ENCODE measurements at places on chromosomes 5 and 9.
A peak's percentile ranks its signal among the peaks of the same experiment; 100 is the strongest.

DNA sequence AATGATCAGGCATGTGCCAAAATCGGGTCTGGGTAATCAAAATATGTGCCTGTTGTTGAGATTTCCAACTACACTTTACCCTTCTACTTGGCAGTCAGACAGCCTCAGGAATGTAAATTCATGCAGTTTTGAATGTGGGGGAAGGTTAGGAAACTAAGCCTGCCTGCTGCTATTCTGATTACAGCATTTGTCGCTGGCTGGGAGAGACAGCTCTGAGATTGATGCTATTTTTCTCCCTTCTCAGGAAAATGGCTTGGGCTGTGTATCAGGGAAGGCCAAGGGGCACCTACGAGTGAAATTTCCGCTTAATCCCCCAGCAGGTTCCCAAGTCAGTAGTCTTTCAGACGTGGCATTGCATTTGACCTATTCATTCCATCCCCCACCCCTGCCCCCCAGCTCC is 3.6 kb upstream of the RGS7BP start:
- no peak for DNase-seq

GRCh38 chr9:32248189-32248712 is 136.2 kb upstream of the ACO1 start:
- DNase-seq, result no peak

DNA sequence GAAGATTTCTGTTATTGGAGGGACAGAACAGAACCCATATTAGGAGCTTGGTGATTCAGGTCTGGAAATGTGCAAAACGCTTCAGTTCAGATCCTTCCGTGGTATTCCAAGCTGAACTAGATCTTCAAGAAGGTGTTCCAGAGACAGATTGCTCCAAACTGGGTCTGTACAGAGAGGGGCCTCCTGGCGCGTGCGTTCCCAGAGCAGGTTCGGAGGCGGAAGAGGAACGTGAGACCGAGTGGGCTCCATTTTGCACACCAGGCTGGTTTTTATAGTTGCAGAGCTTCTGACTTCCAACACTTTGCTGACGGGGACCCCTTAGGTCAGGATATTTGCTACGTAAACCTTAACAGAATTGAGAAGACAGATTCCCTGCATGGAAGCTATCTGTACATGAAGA is 16.7 kb upstream of the RPL26L1 start:
- DNase-seq, result no peak

DNA sequence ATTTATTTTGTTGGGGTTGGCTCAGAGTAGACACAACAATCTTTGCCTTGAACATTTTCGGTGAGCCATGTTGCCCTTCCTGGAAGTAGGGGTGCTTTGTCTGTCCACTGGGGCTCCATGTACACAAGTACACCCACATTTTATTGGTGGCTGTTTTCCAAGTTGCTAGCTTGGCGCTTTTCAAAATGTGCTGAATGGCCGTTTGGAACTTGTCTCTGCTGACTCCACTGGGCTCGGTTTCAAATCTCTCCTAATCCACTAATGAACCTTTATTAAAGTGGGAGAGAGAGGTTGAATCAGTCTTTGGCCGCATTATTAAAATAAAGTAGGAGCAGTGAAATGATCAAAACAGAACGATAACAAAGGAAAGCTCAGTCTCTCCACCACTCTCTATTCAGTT is 64.6 kb upstream of the TAF11L2 start:
- DNase-seq, result no peak

DNA sequence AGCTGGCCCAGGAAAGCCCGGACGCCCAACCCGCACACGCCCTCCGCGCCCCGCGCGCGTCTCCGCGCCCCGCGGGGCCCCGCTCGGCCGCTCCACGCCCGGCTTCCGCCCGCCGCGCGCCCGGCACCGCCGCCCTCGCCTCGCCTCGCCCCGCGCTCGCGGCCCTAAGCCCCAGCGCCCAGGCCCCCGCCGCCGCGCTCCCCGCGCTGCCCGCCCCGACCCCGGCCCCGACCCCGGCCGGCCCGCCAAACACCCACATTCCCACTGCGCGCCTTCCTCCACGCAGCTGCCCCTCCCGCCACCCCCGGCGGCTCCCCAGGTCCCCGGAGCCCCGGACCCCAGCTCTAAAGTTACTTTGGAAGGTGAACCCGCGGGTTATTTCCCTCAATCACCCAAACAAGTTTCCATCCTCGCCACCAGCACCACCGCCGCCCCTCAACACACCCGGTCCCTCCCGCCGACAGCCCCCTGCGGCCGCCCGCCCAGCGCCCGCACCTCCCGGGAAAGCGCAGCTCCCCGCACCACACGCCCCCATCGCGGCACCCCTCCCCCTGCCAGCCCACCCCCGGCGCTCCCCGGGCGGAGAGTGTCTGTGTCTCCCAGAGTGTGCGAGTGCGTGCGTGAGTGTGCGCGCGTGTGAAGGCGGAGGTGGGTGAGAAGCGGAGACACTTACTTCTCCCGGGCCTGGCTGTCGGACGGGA is 439 bp downstream of the SSBP2 start:
- DNase-seq, result no peak

DNA sequence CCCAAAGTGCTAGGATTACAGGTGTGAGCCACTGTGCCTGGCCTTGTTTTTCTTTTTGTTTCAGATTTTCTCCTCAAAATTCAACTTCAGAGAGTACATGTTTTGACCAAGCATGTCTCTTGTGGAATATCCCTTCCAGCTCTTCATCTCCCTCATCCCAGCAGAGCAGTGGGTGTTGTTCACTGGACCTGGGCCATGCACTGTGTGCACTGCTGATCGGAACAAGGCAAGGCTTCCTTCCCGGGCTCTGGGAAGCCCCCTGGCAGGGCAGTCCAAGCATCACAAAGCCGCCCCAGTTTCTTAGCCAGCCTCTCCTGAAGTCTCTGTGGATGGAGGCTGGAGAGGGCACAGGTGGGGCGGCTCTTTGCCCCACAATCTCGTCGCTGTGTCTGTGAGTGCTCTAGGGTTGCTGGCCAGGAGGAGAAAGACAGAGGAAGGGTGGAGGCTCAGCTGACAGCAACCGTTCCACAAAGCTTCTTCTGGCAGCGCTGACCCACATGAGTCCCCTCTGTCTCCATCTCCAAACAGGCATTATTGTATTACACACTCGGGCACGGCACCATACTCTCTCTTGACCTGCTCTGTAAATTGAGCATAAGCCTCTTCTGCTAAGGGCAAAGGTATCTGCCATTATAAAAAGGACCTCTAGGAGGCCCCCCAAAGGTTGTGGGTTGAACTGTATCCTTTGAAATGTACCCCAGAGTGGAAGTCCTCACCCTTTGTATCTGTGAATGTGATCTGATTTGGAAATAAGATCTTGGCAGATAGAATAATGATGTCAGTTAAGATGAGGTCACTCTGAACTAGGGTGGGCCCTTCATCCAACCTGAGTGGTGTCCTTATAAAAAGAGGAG is 89.6 kb downstream of the TARS1 start:
- no peak for DNase-seq

GRCh38 chr5:140025736-140026135 is 17.4 kb downstream of the NRG2 start:
- no peak for DNase-seq

DNA sequence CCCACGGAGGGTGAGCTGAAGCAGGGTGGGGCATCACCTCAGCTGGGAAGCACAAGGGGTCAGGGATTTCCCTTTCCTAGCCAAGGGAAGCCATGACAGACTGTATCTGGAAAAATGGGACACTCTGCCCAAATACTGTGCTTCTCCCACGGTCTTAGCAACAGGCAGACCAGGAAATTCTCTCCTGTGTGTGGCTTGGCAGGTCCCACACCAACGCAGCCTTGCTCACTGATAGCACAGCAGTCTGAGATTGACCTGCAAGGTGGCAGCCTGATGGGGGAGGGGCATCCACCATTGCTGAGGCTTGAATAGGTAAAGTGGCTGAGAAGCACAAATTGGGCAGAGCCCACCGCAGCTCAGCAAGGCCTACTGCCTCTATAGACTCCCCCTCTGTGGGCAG is 23.2 kb downstream of the RAB3C start:
- DNase-seq, result no peak

DNA sequence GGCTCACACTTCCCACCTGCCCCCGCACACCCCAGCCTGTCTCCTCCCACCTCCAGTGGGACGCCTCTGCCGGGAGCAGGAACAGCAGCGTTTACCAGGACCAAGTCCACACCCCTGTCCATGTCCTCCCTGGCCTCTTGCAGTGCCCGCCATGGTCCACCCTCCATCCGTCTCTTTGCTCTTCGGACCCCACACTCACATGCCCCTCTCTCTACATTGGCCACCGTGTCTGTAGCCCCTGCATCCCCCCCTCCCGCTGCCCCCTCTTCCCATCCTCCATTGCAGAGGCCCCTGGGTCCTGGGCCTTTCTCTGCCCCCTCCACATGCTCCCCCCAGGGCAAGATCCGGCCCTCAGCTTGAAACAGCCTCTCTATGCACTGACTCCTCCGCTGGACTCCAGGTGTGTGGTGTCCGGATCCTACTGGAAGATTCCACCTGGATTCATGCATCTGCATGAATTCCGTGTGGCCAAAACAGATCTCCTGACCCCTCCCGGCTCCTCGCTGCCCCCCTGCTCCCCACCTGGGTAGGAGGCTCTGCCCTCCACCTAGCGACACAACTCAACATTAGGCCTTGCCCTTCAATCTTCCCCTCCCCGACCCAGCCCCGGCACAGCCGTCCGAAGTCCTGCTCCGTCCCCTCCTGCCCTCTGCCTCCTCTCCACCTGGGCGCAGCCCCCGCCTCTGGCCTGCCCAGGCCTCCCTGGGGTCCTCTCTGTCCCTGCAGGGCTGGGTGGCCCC is 168.5 kb downstream of the OLFM1 start:
- no peak for DNase-seq

GRCh38 chr9:134053401-134053871 is 14.4 kb downstream of the BRD3 start:
- no peak for DNase-seq

DNA sequence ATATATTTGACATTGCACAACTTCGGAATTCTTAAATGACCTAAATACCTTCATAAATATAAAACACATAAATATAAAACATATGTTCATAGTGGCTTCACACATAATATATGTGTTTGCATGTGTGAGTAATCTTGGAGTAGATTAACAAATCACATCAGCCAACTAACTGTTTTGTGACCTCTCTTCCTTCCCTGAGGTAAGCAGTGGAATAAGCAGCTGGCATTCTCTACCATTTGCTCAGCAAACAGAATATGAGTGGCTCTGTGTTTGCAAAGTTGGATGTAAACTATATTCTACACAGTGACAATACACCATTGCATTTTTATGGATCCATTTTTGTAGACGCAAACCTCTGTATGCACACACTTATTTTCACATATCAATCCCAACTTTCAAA is 189.9 kb downstream of the ACER2 start:
- DNase-seq, result no peak

DNA sequence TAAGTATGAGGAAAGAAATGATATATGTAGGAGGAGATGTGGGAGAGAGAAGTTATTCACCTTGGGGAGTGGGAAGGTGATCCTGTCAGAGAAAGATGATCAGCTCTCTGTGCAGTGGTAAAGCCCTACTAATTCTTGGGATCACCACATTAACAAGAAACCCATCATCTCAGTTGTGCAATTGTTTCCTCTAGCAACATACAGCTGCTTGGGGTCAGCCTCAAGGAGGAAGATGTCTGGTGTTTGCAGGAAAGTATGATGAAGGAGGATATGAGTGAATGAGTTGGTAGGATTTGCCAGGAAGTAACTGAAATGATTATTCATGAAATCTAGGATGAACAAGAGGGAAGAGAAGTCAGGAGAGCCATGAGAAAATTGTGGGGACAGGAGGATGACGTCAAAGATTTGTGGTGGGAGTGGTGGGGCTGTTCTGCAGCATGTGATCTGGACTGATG is 50.1 kb downstream of the TNFSF8 start:
- no peak for DNase-seq

DNA sequence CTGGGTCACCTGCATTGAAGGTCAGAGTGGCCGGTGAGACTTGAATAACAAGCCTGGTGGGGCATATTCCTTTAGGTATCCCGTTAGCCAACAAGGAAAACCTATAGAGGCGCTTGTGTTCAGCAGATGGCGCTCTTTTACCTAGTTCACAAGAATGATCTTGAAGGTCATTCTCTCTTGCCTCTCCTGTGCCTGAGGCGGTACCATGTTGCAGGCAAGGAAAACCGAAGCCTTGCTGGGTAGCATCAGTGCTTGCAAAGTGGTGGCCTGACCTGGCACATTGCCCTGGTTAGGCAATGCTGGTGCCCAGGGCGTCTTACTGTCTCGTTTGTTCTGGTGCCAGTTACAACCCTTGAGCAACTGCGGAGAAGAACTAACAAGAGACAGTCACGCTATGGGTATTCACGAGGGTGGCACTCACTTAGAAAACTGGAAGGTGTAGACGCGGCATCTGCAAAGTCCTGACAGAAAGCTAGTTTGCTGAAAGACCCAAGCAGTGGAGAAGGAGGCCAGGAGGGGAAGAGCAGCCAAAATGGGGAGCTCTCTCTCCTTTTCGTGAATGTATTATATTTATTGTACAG is 56.7 kb downstream of the AOPEP start:
- peak; percentile 86 for DNase-seq

- DNase-seq, result peak; percentile 75
These were observed 102.3 kb downstream of the ENC1 start for GRCh38 chr5:74538206-74538661.

GRCh38 chr9:70020217-70020616 is 23.4 kb upstream of the MAMDC2 start:
- no peak for DNase-seq

- DNase-seq, result no peak
These were observed 11.4 kb downstream of the FAM193B start for GRCh38 chr5:177542816-177543465.

- peak; percentile 8 for DNase-seq
These were observed 482.8 kb upstream of the ARRDC3 start for GRCh38 chr5:91865915-91866314.

GRCh38 chr5:177355868-177356168 is 1.9 kb upstream of the RGS14 start:
- no peak for DNase-seq
